ENCODE measurements at places on chromosomes 2 and 18.

- DNase-seq: no peak
Measured at GRCh38 chr2:46296216-46296839, 879 bp upstream of the EPAS1 start.

- DNase-seq: no peak
Measured at GRCh38 chr2:146189541-146189940, 1655.3 kb upstream of the ACVR2A start.

GRCh38 chr2:147614979-147615470 is 229.8 kb upstream of the ACVR2A start:
- DNase-seq: no peak

GRCh38 chr2:122100756-122101155 is 345.3 kb downstream of the TSN start:
- DNase-seq: no peak

- DNase-seq: no peak
Measured at GRCh38 chr2:23135481-23136100, 249.4 kb upstream of the KLHL29 start.

- DNase-seq: no peak
Measured at GRCh38 chr2:37466533-37467222, 122.2 kb downstream of the QPCT start.

- DNase-seq: no peak
Measured at GRCh38 chr2:37630301-37630700, 41.1 kb downstream of the CDC42EP3 start.

GRCh38 chr2:7773362-7774360 is 856.4 kb downstream of the RNF144A start:
- peak; percentile 25 for DNase-seq

DNA sequence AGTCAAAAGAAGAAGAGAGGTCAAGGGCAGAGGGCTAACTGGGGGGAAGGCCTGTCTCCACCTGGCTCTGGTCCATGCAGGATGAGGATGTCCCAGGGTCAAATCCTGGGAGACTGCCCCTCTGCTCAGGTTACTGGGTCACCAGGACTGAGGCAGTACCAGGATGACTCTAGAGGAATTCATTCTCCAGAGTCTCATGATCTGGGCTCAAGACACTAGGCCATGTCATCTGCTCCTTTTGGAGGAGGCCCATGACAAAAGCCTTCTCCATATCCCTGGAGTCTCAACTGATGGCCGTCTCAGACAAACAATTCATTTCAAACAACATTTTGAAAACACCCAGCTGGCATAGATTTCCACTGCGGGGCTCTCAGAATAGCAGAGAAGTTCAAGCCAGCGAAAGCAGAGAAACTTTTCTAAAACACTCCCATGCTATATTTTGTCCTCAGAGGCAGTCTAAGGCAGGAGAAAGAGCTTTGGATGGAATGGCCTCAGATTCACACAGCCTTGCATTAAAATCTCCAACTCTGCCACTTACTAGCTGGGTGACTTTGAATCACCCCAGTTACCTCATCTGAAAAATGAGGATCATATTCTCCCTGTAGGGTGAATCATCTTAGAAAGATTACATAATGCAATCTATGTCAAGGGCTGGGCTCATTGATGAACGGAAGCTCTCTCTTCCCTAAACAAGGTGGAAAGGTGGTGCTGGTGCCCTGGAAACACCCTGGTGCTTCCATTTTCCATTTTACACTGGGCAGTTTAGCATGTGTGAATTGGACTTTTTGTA is 48.8 kb upstream of the LCLAT1 start:
- no peak for DNase-seq

DNA sequence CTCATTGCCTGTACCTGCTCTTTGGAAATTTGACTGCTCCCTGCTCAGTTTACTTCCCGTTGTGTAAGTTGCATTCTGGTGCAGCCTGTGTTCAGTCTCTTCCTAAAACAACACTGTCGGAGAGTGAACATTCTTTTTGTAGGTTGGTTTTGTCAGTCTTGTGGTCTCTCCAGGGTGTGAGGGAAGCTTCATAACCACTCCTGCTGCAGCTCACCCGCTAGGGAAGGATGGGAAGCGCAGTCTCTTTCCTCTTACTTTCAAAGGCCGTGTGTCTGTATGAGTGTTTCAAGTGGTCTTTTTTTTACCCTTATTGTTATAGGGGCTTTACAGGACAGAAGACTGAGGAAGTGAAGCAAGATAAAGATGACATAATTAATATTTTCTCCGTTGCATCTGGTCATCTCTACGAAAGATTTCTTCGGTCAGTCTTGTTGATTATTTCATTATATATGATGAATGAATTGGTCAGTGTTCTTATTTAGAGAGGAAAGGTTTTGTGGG is 87.2 kb downstream of the UGGT1 start:
- DNase-seq: no peak

GRCh38 chr2:233032551-233033320 is at the start of gene NEU2:
NEU2 (plus strand) TSS chr2:233032672; CDS start chr2:233032672, 0 bp downstream.
- DNase-seq: no peak

GRCh38 chr2:84687498-84688149 is 171.3 kb downstream of the DNAH6 start:
- DNase-seq: no peak

- DNase-seq: no peak
Measured at GRCh38 chr18:22060361-22060760, 109.0 kb upstream of the GATA6 start.

- DNase-seq: peak; percentile 12
Measured at GRCh38 chr2:166539340-166540162, 45.5 kb upstream of the SCN7A start.

Data from stimulated activated CD4-positive, alpha-beta T cell treated with anti-CD3 and anti-CD28 coated beads, Interleukin-2, amount 100 ng/mL, for 48 hours (primary cell).